ENCODE measurements at places on chromosomes 5 and 9.

- DNase-seq, result no peak
Observed at GRCh38 chr5:138336952-138337684, 948 bp upstream of the FAM53C start.

DNA sequence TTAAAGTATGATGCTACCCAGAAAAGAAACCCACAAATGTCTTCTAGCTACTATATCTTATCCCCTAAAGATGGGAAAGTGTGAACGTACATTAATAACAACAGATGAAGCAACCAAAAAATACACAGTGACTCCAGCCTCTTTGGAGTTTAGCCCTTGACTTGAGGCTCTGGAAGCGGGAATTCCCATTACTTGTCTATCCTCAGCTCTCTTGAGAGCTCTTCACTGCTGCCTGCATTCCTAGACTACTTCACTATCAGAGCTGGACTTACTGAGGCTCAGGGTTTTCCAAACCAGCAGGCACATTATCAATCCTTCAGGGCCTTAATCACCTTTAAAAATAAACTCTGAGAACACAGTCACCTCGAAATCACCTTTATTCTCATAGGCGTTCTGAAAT, 1.0 kb upstream of the NME5 start:
- DNase-seq, result no peak

GRCh38 chr9:123027517-123027916, 6.0 kb upstream of the GPR21 start:
- no peak for DNase-seq

- DNase-seq, result no peak
Observed at GRCh38 chr5:169762338-169763095, 125.4 kb downstream of the DOCK2 start.

DNA sequence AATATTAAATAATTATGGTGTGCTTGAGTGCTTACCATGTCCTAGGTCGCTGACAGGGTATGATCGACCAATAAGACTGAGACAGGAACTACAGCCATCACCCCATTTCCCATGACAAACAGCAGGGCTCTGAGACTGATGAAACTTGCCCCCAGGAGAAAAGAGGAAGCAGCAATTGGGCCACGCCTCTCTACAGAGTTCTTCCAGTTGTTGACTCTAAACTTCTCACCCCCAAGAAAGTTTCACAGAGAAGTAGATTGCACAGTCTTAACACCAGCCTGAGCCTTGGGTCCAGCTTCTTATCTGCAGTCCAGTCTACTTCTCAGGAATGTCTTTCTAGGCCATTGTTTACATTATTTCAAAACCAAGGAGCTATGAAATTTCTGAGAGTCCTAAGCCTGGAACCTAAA, 182.2 kb upstream of the ANKRD55 start:
- no peak for DNase-seq

DNA sequence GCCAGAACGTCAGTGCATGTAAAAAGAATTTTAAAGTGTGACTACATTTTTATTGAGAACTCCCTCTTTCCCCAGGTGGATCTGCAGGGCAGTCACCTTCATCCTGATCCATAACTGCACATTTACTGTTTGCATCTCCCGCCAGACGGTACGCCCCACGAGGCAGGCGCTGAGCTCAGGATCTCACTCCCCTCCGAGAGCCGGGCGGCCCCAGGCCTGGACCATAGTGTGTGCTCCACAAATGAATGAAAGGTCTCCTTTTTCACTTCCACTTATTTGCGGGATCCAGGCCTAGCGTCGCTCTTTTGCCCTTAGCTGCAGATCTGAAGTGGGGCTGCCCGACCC, 378 bp downstream of the DROSHA start:
- no peak for DNase-seq

DNA sequence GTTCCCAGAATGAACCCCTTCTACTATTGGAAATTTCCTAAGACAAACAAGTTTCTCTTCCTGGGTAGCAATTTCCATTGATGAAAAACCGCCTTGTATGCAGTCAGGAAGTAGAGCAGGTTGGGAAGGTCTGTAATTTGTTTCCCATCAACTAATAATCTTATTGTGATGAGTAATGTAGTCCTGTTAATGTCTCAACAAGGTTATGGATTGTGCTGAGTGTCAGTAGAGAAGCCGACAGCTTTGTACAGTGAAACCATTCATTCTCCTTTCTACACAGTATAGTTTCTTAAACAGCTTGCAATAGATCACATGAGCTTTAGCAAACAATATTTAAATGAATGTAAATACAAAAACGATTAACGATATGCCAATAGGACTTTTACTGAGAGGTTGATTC, 355.4 kb upstream of the WWC1 start:
- DNase-seq, result no peak

- peak; percentile 14 for DNase-seq
Observed at GRCh38 chr5:10288592-10289219, 19.0 kb downstream of the CMBL start.

DNA sequence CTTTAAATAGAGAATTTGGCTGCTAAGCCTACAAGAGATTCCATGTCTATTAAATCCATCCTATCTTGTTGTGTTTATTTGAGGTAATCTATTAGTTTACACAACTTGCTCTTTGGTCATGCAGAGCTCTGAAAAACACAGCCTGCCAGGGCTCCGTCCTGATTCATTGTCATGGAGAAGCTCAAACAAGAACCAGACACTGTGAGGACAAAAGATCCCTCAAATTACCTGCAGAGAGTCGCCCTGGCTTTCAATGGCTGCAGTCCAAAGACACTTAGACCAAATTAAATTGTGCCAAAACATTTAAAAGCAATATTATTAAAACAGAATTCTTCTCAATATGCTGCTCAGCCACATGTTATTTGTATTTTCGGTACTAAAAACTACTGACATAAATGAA, 60.1 kb downstream of the CDH18 start:
- DNase-seq, result no peak

GRCh38 chr5:67880876-67881275, 334.7 kb upstream of the PIK3R1 start:
- no peak for DNase-seq

DNA sequence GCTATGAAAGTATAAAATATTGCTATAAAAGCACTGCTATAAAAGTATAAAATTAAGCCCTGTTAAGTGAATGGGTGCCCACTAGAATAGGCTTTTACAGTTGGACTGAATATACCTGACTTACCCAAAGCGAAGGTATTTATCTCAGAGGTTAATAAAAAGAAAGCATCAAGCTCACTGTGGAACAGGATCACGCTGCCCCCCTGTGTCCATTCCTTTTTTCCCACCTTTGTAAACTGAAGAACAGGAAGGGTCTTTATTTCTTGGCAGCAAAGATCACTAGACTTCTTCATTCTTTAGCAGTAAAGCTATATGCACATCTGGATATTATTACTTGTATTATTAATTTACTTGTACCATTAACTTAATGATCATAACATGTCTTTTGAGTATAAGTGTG, 22.1 kb upstream of the PLPP6 start:
- no peak for DNase-seq

DNA sequence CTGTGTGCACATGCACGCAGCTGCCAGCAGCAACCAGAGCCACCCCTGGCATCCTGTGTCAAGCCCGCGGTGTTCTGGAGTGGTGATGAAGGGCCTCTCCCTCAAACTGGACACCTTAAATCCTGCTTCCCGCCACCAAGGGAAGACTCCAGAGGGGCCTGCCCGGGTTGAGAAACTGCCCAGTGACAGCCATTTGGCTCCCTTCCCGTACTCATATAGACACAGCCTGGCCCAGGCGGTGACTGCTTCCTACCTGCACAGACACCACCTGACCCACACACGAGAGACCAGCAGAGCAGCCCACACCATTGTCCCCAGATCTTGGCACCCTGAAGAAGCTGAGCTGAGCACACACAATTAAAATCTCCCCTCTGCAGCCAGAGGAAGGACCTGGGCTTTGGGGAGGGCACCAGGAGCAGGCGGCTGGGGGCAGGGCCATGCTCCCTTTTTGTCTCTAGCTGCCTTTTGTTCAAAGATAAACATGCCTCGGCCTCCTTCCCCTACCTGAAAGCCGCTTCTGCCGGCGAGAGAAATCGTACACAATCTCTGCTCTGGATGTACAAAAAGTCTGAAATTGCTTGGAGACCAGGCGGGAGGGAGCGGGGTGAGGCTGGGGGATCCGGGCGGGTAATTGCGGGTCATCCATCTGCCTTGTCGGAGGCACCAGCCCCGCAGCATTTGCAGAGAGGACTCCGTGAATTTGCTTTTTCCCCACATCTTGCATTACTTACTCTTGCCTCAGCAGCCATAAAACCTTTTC, 78.4 kb downstream of the TSPAN17 start:
- no peak for DNase-seq

DNA sequence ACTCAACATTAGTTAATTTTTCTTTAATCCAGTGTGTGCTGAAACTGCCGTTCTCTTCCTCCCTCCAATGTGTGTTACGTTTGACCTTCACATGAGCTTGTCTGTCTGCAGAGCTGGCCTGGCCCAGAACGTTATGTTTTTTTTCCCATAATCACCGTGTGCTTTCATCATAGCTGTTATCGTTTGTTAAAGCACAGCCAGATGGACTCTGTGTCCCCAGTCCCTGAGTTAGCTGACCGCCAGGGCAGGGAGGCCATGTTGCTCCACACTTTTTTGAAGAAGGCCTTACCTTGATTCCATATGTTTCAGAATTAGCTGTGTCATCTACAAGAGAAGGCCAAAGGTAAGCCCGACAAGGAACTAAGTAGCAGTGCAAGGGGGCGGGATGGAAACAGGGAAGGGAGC, 55.7 kb downstream of the HSD17B3 start:
- no peak for DNase-seq

DNA sequence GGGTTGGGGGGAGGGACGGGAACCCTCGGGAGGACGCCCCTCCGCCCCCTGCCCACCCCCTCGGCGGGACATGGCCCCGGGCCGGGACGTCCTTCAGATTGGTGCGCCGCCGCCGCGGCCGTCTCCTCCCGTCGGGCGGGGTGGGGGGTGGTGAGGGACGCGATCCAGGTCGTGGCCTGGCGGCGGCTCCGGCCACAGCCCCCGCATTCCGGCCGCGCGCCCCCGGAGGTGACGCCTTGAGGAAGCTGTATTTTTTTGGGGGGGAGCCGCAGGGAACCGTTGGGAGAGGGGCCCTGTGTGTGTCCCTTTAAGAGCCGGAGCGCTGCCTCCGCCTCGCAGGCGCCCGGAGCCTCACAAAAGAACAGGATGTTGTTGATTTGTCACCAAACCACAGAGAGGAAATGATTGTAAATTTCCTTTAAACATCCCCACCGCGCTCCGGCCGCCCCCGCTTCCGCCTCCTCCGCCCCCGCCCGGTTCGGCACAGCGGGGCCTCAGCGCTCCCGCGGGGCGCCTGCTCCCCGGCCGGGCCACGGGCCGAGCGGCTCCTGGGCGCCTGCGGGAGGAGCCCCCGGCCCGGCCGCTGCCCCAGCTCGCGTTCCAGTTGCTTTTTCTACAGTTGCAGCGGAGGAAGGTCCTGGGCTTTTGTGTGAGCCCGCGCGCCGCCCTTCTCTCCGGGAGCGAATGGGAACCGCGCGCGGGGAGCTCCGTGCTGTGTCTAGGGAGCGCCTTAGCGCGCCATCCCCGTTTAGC, 32.1 kb upstream of the SPRY4 start:
- peak; percentile 85 for DNase-seq

GRCh38 chr9:135106551-135107270, 19.2 kb downstream of the OLFM1 start:
- DNase-seq, result no peak

DNA sequence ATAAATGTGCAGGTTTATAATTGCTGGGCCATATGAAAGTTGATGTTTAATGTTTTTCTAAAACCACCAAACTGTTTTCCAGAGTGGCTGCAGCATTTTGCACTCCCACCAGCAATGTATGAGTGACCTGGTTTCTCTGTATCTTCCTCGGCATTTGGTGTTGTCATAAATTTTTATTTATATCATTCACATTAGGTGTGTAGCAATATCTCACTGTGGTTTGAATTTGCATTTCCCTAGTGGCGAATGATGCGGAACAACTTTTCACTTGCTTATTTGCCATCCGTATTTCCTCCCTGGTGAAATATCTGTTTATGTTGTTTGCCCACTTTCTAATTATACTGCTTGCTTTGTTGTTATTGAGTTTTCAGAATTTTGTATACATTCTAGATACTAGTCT, 295.7 kb upstream of the TUT7 start:
- DNase-seq, result no peak

All from activated T-helper 1 cell treated with anti-CD3 and anti-CD28 coated beads, Interleukin-2, amount 50 U/mL, for 16 hours (primary cell).